ENCODE measurements at places on chromosomes 3 and 15.

DNA sequence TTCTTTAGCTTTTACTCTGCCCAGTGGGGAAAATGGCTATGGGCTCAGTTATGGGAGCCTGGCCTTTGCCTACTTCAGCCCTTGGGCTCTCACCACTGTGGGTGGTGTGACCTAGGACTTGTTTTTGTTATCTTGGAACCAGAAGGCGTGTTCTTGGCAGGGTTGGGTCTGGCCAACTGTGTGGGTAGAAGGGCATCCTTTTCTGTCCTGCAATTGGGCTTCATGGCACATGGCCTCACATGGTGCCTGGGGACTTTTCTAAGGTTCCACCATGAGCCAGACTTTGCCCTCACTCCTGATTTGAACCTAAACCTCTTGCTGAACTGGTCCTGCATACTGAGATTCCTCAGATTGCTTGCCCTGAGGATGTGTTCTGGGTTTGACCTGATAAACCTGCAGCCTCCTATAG lies 1.7 kb downstream of the GLYCTK start:
- DNase-seq = no peak

DNA sequence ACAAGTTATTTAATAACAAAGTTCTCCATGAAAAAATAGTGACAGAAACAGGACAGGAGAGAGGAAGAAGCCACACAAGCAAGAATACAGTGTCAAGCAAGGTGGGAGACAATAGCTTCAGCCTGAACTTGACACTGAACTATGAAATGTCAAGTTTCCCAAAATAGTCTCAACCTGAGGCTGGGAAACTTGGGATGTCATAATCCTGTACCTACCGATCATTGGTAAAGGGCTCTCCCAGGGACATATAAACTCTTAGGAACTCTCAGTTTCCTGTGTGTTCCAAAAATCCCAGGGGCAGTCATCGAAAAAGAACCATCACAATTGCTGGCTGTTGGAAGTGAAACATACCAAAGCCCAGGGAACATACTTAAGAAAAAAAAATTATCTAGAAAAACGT lies 211.6 kb downstream of the P3H2 start:
- DNase-seq = no peak

- DNase-seq = no peak
Observed at GRCh38 chr3:43034911-43035310, 55.8 kb downstream of the GASK1A start.

DNA sequence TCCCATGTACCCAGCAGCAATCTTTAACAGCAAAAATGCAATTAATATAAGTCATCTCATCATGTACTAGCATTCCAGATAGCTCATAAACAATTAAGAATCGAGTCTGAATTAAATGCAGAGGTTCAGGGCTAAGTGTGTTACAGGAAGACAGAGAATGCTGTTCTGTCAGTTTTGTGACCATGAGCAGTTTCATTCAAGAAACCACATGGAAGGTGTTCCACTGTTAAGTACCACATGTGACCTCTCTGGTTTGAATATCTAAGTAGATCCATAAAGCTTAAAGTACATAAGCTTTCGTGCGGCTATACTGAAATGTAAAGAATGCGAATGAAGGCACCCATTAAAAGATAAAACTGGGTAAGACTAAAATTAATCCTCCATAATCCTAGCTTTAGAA lies 272.3 kb downstream of the IL5RA start:
- no peak for DNase-seq

- DNase-seq = no peak
Observed at GRCh38 chr15:68416158-68416535, 15.8 kb downstream of the ITGA11 start.

DNA sequence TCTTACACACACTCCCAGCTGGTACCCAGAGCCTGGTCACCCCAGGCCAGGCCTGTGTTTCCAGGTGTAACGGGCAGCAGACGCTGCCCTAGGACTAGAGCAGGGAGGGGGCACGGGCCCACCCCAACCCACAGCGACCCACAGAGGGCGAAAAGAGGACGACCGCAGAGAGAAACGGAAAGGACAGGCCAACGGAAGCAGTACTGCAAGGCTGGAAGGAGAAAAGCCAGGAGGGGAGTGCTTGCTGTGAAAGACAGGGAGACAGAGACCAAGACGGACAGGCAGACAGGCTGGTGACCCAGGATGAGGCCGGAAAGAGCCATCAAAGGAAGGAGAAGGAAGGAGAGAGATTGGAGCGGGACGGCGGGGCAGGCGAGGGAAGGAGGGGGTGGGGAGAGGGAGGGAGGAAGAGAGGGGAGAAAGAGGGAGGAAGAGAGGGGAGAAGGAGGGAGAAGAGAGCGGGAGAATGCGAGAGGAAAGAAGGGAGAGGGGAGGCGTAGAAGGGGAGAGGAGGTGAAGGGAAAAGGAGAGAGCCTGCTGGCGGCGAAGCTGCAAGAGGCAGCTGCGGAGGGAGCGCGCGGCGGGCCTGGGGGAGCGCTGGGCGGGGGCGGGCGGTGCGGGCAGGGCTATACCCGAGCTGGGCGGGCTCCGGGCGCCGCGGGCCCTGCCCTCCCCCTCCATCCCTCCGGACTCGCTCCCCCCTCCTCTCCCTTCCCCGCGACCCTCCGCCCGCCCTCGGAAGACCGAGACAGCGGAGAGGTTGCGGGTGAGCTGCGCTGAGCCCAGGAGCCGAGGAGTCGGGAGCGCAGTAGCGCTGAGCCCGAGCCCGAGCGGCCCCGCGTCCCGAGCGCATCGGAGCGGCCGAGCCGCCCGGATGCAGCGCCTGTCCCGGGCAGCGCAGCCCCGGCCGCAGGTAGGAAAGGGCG lies at the start of gene SLC6A1:
Gene SLC6A1, plus strand, starts transcription at position 732 of the 926 bp plus-strand sequence. CDS start 24,464 bp downstream, outside the sequence.
- peak; percentile 70 for DNase-seq

GRCh38 chr3:182000447-182000846 lies 288.7 kb downstream of the SOX2 start:
- DNase-seq = no peak
